ENCODE measurements at places on chromosomes 7 and 10.

- no peak for DNase-seq
These were observed 24.9 kb upstream of the CACNA2D1 start for GRCh38 chr7:82468435-82468834.

DNA sequence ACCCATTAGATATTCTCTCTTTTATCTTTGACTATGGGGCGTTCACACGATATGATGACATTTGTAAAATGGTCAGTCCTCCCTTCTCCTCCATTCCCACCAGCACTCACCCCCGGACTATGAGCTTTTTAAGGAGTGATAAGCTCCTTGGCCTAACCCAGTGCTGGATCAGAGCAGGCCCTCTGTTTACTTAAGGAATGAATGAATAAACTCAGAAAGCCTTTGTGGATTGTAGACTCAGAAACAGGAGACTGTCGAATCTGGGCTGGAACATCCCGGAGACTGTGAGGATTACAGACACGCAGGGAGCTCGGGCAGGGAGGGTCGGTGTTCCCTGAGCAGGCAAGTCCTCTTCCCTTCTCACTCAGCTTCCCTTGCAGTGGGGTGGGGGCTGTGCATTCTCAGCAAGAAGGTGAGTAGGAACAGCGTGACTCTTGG is 6.8 kb upstream of the ZCCHC24 start:
- no peak for DNase-seq

DNA sequence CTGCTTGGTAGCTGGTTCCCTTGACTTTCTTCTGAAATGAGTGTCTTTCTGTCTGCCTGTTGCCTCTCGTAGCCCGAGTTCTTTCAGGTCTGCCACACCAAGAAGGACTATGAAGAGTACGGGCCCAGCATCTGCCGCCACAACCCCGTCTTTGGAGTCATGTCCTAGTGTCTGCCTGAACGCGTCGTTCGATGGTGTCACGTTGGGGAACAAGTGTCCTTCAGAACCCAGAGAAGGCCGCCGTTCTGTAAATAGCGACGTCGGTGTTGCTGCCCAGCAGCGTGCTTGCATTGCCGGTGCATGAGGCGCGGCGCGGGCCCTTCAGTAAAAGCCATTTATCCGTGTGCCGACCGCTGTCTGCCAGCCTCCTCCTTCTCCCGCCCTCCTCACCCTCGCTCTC is 94.8 kb downstream of the ACTR3B start:
- no peak for DNase-seq

- no peak for DNase-seq
These were observed 36.9 kb downstream of the ASB13 start for GRCh38 chr10:5629303-5630111.

DNA sequence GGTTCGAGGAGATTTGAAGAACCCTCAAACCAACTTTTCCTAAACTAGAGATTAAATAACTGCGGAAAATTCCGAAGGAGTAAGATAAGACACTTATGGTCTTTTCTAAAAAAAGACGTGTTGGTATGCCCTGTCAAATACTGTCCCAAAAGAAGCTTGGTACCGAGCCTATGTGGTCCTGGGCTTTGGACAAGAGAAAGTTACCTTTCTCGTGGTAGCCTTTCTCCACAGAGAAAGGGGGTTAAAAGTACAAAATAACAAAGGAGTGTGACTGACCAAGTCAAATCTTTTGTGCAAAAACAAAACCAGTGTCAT is 56.2 kb upstream of the JCAD start:
- DNase-seq: no peak

DNA sequence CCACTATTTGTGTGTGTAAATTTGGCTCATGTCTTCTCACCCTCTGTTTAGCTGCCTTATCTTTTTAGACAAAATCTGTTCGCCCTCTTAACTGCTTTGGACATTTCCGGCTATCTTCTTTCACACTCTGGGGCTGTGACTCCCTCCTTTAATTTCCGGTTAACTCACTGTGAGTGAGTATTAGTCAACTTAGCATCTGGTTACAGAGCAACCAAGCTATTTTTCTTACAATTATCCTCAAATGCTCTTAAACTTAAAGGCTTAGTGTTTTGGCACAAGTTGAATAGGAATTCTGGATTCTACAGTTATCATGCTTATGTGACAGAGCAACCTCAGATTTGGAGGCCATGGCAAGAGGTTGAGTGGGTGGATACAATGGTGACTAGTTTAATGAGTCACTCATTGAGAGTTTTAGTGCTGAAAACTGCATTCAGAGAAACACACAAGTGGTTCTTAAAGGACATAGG is 177.6 kb upstream of the SEMA3A start:
- DNase-seq: no peak

All from cortex of kidney (tissue), 1 donor.